Activated T-cell treated with anti-CD3 and anti-CD28 coated beads, Interleukin-2, amount 50 U/mL, for 24 hours (primary cell): ENCODE measurements at places on chromosomes 6 and 20.

GRCh38 chr20:62830821-62831220 lies 14.0 kb downstream of the COL9A3 start:
- no peak for DNase-seq

DNA sequence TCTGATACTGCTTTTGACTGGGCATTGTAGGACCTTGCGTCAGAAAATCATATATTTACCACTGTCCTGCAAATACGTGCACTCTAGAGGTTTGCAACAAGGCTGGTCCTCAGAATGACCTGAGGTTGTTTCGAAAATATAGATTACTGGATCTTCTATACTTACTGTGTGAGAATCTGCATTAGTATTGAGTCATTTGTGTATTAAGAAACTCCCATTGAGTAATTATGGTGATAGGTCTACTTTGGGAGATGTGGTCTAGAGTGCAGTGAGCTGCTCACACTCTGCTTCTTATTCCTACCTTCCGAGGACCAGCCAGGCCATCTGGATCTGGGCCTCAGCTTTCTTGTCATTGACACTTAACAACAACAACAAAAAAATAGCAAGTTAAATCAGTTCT lies 9.6 kb downstream of the KLHL32 start:
- no peak for DNase-seq

DNA sequence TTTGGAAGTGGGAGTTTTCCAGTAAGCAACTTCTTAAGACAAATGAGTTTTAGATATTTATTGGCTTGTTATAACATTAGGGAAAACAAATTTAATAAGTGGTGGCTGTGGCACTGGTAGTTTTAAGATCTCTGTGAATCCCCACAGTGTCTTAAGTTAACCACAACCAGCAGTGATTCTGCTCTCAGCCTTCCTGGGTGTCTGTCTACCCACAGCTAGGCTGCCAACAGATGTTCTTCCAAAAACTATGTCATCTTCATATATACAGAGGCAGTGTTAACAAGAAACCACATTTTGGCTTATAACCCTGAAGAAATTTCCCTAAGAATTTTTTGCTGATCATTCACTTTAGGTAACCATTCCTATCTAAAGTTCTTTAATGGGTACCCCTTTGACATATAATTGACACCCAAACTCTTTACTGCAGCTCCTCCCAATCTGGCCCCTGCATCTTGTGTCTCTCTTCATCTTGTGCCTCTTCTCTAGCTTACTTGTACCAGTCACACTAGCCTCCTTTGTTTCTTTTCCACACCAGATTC lies 52.7 kb downstream of the TOP1 start:
- DNase-seq: no peak

- no peak for DNase-seq
Observed at GRCh38 chr6:46323312-46323965, 152.7 kb upstream of the ENPP5 start.

GRCh38 chr6:56480246-56480645 lies 162.4 kb downstream of the DST start:
- DNase-seq: no peak

DNA sequence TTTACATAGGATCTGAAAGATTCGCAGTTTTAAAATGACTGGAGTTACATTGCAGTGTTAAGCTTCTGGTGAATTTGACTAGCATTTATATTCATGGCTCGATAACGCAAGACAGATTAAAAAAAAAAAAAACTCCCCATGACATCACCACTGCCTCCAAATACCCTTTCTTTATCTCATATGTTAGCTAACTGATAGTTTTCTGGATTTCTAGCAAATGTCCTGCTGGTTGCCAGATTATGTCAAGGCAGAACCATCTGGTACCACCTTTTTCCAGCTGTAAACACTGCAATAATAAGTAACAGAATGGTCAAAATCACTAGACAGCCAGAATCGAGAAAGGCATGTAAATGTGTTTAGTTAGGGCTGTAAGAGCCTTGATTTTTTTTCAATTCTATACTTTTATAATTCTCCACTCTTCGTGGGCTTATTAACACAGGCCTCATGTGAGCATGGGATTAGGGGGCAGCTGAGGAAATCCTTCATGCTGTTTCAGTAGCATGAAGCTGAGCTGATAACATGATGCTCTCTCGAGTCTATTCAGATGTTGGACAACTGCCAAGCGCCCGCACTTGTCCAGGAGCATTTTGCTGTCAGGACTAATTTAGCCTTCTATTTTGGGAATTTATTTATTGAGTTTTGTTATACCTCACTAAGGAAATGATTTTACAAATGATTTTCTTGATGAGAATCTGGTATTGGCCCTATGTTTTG lies 166.0 kb upstream of the SCGN start:
- DNase-seq: no peak

GRCh38 chr6:132475925-132476324 lies 37.0 kb downstream of the STX7 start:
- no peak for DNase-seq

DNA sequence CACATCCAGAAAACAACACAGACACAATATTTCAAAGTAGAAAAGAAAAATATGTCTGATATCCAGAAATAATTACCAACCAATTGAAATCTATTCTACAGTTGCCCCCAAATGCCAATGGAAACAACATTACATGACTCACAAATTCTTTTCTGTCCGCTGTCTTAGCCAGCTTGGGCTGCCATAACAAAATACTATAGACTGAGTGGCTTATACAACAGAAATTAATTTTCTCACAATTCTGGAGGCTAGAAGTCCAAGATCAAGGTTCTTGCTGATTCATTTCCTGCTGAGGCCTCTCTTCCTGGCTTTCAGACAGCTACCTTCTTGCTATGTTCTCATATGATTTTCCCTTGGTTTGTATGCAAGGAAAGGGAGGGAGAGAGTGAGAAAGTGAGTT lies 698.1 kb downstream of the DHX35 start:
- DNase-seq: no peak

DNA sequence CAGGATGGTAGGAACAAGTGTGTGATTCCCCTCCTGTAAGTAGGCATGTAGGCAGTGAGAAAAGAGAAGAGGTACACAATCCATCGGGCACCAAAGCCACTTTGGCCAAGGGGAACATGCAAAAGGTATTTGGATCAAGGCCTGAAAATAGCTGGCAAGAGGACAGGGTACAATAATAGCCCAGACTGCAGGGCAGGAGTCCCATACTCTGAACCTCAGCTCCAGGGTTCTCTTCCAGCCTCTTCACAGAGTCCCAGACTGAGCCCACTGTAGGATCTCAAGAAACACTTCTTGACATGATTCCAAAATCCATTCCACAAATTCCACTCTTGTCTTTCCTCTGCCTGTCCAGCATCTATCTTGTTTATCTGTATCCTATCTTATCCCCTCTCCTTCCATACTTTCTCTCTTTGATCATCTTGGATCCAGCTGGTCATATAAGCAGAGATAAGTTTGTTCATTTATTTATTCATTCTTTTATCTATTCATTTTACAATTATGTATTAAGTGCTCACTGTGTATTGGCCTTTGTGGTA lies 19.7 kb downstream of the ACSS2 start:
- DNase-seq: no peak

DNA sequence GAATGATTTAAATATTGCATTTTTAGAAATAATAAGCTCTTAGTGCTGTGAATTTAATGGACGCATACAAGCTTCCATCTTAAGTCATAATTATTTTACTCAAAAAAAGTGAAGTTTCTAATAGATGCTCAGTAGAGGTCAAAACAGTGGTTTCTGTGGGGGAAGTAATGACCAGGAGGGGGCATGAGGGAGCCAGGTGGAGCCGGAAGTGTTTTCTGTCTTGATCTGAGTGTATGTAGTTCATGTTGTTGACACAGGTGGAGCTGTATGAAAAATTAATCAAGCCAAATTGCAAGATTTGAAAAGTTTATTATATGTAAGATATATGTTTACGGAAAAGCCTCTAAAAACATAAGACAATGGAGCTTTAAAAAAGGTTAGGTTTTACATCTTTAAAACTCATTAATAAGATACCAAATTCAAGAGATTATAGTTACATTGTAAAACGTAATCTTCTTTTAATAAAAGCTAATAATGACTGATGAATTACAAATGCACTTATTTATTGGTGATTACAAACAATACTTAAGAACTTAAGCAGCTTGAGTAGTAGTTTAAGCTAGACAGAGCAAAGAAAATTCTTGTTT lies 68.0 kb downstream of the PLAGL1 start:
- DNase-seq: peak; percentile 48

DNA sequence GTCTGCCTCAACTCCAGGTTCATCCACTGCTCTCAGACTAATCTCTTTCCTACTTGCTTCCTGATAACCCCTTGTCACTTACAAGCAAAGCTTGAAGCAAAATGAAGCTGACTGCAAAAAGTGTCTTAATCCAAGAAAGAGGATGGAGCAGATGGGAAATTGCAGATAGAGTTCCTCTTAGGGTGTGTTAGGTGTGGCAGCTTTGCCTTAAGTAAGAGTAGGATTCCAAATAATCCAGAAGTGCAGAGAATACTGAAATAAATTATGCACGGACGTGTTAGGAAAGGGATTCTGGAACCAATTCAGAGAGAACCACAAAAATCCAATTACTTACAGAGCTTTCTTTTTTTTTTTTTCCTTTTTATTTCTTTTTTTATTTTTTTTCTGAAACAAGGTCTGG lies 6.1 kb upstream of the RPL7L1 start:
- no peak for DNase-seq

DNA sequence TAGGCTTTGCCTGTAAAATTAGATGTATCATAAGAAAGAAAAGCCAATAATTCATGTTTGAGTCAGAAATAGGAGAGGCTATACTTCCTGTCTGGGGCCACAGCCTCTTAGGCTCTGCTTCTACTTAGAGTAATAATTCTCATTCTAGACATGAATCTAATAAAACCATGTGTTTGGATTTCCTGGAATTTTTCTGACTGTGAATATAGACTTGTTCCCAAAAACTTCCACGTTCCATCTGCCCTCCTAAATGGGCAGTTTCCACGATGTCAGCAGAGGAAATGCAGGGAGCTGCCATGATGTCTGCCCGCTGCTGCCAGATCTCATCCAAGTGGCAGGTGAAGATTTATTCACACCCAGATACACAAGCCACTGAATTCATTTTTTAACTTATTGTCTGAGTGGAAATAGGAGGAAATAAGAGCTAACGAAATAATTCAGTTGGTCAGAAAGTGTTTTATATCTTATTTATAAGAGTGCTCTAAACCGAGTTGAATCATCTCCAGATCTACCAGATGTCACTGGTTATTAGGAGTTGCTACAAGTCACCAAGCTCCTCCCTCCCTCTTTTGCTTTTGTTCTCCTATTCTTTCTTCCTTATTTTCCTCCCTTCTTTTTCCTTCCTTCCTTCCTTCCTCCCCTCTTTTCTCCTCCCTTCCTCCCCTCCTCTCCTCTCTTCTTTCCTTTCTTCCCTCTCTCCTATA lies 69.3 kb downstream of the ALDH8A1 start:
- no peak for DNase-seq

DNA sequence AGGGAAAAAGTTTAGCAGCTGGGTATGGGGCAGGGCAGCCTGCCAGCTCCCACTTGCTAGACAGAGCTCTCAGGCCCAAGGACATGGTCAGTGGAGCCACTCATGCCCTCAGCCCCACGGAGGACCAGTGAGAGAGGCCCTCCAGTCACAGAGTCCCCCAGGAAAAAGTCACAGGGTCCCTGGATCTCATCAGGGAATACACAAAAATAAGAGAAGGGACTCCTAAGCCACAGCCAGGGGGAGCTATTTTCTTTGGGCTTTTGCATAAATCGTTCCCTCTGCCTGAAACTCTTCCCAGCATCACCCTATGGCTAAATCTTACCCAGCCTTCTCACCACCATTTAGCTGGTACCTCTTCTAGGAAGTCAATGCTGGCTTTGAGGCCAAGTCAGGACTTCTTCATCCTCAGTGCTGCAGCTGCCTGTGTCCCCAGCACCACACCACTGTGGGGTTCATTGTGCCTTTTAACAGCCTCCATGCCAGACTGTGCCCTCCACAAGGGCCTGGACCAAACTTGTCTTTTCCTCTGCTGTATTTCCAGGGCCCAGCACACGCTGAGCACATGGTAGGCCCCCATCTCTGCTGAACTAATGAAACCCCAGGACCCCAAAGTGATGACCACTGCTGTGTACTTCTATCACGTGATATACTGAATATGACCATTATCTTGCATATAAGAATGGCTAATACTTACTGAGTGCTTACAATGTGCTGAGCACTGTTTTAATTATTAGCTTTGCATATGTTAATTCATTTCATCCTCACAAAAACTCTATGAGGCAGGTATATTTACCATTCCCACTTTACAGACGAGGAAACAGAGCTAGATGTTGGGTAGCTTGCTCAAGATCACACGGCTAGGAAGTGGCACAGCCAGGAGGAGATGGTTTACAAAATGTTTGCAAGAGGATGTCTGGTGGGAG lies 2.0 kb downstream of the ZNF335 start:
- no peak for DNase-seq

- DNase-seq: no peak
Observed at GRCh38 chr20:53921443-53921973, 148.9 kb downstream of the BCAS1 start.

DNA sequence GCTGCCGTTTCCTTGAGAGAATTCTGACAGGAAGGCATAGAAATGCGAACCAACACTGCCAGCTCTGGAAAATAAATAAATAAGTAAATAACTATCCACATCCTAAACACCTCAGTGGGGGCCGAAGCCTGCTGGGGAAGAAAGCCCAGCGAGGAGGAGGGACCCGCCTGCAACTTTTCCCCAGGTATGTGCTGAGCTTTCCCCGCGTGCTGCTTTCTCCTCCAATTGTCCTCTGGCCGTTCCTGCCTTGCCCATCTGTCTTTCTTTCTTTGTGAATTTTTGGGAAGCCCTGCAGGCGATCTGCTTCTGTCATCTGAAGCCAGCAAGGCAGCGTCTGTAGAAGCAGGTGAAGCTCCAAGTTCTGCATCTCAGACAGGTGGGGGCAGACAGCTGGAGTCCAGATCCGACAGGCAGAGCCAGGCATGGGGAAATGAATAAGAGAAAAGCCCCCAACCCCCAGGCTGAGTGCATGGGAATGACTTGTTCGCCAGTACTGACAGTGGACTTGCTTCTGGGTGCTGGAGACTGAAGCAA lies 49.2 kb upstream of the IL17A start:
- no peak for DNase-seq

GRCh38 chr6:168320634-168321033 lies 1.1 kb upstream of the DACT2 start:
- DNase-seq: no peak
